ENCODE measurements at places on chromosomes 2 and 18. TPM values are rescaled to one million over a fixed set of nuclear protein-coding genes. Genes with fewer than 3 reads are reported as not detected.
A peak's percentile ranks its signal among the peaks of the same experiment; 100 is the strongest.

DNA sequence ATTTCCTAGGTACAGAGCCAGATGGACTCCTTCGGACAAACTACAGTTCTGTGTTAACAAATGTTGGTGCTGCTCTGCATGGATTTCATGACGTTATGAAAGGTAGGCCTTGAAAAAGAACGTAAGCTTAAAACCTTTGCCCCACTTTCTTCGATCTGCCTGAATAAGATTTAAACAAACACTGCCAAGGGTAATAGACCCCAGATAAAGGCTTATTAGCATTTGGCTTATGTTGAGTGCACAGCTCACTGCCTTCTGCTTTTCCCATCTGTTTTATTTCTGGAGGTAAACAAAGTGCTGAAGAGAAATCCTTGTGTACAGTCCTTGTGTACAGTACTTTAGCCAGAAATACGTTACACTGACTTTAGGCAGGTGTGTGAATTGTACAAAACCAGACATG, 50.0 kb upstream of the STON1 start:
- no peak overlapping the region for H3K4me3 ChIP-seq
- no peaks in the 10 kb centered on the region for H3K27me3 ChIP-seq
- H3K36me3 ChIP-seq: no peaks in the 10 kb centered on the region
- no peak for DNase-seq

Gene RAB12
- 55.0 TPM for total RNA-seq

GRCh38 chr2:215145611-215146010, 7.2 kb upstream of the ABCA12 start:
- H3K4me1 ChIP-seq: no peaks in the 10 kb centered on the region
- no peaks in the 10 kb centered on the region for H3K27me3 ChIP-seq
- H3K27ac ChIP-seq: no peak overlapping the region
- no peak overlapping the region for H3K4me3 ChIP-seq

- no peak for DNase-seq
- no peaks in the 10 kb centered on the region for H3K4me1 ChIP-seq
- H3K36me3 ChIP-seq: no peaks in the 10 kb centered on the region
- H3K27ac ChIP-seq: no peak overlapping the region
- no peak overlapping the region for H3K4me3 ChIP-seq
Observed at GRCh38 chr2:121212661-121213325, 72.2 kb downstream of the TFCP2L1 start.

Gene PDE1A
- 5.6 TPM for total RNA-seq

Gene GEN1
- total RNA-seq: 12.7 TPM

DNA sequence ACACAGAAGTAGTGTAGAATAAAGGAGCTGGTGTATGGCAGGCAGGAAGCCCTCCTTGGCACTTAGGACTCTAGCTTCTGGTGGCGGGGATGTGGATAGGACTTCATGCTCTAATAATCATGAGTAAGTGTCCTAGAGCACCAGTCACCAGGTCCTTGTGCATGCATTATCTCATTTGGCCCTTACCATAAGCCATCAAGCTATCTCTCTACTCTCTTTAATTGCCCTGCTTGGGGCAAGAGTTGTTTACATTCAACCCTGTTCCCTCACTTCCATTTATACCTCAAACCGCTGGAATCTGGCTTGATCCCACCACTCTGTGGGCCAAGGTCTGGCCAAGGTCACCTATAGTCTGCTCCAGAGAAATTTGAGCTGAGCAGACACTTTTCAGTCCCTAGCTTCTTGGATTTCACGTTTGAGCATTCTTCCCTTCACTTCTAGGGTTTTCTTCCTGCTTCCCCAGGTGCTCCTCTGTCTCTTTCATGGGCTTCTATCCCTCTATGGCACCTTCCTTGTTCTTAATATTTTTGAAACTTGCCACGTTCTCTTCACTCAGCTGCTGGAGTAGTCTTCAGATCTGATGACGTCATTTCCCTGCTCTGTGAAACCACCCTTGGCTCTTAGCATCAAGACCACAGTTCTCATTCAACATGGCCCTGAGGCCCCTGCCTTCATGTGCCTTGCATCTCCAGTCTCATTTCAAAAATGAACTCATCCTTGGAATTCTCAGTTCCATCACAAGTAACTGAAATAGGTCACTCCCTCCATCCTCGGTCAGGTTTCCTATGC, 94.9 kb upstream of the GATA6 start:
- no peak overlapping the region for H3K27ac ChIP-seq
- DNase-seq: no peak
- H3K4me1 ChIP-seq: no peaks in the 10 kb centered on the region
- H3K36me3 ChIP-seq: no peaks in the 10 kb centered on the region

- H3K27me3 ChIP-seq: no peaks in the 10 kb centered on the region
- DNase-seq: peak; percentile 55
- H3K4me1 ChIP-seq: no peaks in the 10 kb centered on the region
- H3K27ac ChIP-seq: peak overlapping the region; percentile 68
Observed at GRCh38 chr2:217652761-217653639, 349.8 kb downstream of the TNS1 start.

Gene UXS1
- 17.9 TPM for total RNA-seq

Gene UPP2
- 0.16 TPM for total RNA-seq

- DNase-seq: no peak
- H3K4me1 ChIP-seq: no peaks in the 10 kb centered on the region
- peak overlapping the region; percentile 75 for H3K27ac ChIP-seq
- H3K27me3 ChIP-seq: no peaks in the 10 kb centered on the region
- H3K36me3 ChIP-seq: no peaks in the 10 kb centered on the region
Observed at GRCh38 chr18:58362027-58362575, 266.8 kb downstream of the ALPK2 start.

- H3K4me3 ChIP-seq: no peak overlapping the region
- H3K27me3 ChIP-seq: no peaks in the 10 kb centered on the region
- H3K4me1 ChIP-seq: no peaks in the 10 kb centered on the region
- no peak for DNase-seq
- no peak overlapping the region for H3K27ac ChIP-seq
- H3K36me3 ChIP-seq: no peaks in the 10 kb centered on the region
Observed at GRCh38 chr2:144546933-144547332, 27.0 kb upstream of the ZEB2 start.

DNA sequence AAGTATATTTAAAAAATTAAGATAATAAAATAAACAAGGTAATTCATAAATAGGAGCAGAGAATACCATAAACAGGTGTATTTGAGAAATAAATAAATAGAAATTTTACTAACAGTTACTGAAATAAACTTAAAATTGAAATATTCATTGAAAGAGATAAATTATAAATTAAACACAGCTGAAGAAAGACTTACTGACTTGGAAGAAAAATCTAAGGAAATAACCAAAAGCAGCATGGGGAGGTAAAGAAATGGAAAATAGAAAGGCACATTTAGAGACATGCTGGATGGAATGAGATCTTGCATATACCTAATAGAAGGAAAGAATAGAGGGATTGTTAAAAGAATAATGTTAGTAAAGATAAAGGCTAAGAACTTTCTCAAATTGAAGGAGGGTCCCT, 96.3 kb downstream of the SOX11 start:
- no peaks in the 10 kb centered on the region for H3K4me1 ChIP-seq
- no peak overlapping the region for H3K4me3 ChIP-seq
- no peaks in the 10 kb centered on the region for H3K36me3 ChIP-seq
- DNase-seq: no peak
- no peaks in the 10 kb centered on the region for H3K27me3 ChIP-seq

DNA sequence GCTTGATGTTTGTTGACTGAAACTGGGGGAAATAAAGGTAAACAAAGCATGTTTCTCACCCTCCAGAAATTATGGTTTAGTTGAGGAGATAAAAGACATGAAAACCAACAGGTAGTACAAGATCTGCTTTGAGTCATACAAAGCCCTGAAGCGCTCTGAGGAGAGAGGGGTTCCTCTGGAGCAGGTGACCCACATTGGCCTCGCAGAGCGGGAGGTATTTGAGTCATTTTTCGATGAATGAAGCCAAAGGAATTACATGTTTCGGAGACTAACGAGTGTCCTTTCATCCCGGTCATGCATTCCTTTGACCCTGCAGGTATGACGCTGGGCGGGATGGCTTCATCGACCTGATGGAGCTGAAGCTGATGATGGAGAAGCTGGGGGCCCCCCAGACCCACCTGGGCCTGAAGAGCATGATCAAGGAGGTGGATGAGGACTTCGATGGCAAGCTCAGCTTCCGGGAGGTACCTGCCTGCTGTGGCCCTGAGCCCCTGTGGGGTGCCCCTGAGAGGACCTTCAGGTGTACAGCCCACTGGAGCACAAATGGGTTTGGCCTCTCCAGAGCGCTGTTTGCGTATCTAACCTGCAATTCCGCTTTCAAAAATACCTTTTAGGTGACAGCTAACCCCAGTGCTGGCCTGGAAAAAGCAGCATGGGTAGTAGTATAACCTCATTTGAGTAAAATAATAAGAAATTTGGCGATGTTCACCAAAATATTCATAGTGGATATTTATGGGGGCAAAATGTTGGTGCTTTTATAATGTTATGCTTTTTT, 29.3 kb downstream of the EFHD1 start:
- no peaks in the 10 kb centered on the region for H3K27me3 ChIP-seq
- H3K4me3 ChIP-seq: no peak overlapping the region
- no peaks in the 10 kb centered on the region for H3K36me3 ChIP-seq
- DNase-seq: no peak
- H3K4me1 ChIP-seq: no peaks in the 10 kb centered on the region

Gene SLC4A3
- total RNA-seq: 2.1 TPM

DNA sequence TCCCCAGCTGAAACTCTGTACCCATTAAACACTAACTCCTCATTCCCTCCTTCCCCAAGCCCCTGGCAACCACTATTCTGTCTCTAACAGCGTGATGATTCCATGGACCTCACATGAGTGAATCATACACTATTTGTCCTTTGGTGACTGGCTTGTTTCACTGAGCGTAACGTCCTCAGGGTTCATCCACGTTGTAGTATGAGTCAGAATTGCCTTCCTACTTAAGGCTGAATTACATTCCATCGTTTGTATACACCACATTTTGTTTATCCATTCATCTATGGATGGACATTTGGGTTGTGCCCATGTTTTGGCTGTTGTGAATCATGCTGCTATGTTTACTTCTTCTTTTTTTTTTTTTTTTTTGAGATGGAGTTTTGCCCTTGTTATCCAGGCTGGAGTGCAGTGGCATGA, 19.6 kb upstream of the CABLES1 start:
- H3K4me1 ChIP-seq: peaks cover 9% of the 10 kb centered on the region
- DNase-seq: peak; percentile 43
- H3K36me3 ChIP-seq: no peaks in the 10 kb centered on the region
- no peaks in the 10 kb centered on the region for H3K27me3 ChIP-seq
- no peak overlapping the region for H3K4me3 ChIP-seq

DNA sequence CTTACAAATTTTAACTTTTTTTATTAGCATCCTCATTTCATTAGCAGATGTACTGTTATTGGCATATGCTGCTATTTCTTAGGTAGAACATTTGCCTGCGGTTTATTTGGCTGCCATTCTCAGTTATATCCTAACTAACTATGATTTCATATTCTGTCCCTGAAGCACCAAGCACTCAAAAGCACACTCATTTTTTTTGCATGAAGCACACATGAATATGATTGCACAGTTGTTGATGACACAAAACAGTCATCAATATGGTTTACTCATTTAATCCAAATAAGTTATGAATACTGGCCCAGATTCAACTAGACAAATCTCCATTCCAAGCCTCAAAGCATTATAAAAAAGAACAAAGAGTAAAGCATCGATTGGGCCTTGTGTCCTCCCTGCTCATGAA, 129.4 kb upstream of the CNTNAP5 start:
- no peak overlapping the region for H3K4me3 ChIP-seq
- H3K27me3 ChIP-seq: no peaks in the 10 kb centered on the region
- H3K4me1 ChIP-seq: no peaks in the 10 kb centered on the region
- no peaks in the 10 kb centered on the region for H3K36me3 ChIP-seq
- H3K27ac ChIP-seq: no peak overlapping the region

- no peak overlapping the region for H3K27ac ChIP-seq
- H3K4me1 ChIP-seq: no peaks in the 10 kb centered on the region
- H3K4me3 ChIP-seq: no peak overlapping the region
Observed at GRCh38 chr2:108806371-108807113, 20.0 kb downstream of the CCDC138 start.

- H3K27me3 ChIP-seq: no peaks in the 10 kb centered on the region
- no peaks in the 10 kb centered on the region for H3K4me1 ChIP-seq
- no peaks in the 10 kb centered on the region for H3K36me3 ChIP-seq
Observed at GRCh38 chr2:127614731-127615130, 31.2 kb upstream of the GPR17 start.

Gene SPIRE1
- total RNA-seq: 24.3 TPM

DNA sequence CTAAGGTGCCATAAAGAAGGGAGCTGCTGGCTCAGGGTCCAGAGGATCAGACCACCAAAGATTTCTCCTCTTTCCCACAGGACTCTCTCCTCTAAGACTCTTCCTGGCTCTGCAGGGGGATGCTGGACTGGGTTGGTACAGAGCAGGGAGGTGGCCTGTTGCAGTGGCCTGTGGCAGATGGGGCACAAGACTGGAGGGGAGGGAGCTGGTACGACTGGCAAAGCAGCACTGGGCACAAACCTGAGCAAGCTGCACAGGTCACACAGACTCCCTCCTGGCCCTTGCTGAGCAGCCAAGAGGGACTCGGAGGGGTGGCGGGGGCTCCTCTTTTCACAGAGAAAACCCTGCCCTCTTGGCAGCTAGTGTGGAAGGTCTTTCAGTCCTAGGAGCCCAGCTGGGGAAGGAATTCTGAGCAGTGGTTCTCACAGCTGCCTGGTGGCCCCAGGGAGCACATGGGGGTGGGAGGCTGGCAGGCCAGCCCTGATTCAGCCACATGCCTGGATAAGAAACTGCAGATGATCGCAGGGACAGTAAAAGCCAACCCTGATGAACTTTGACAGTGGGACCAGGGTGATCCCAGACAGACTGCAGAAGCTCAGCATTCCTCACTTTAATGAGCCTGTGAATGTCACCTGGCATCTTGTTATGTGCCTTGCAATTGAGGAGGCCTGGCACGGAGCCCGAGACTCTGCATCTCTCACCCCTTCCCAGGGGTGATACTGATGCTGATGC, 32.5 kb upstream of the ACAA2 start:
- no peak overlapping the region for H3K27ac ChIP-seq
- H3K4me3 ChIP-seq: no peak overlapping the region
- DNase-seq: no peak
- no peaks in the 10 kb centered on the region for H3K27me3 ChIP-seq
- H3K36me3 ChIP-seq: no peaks in the 10 kb centered on the region
- no peaks in the 10 kb centered on the region for H3K4me1 ChIP-seq

GRCh38 chr2:95316466-95317122, 19.4 kb downstream of the KCNIP3 start:
- H3K4me1 ChIP-seq: peaks cover 23% of the 10 kb centered on the region
- no peaks in the 10 kb centered on the region for H3K36me3 ChIP-seq
- DNase-seq: no peak
- no peaks in the 10 kb centered on the region for H3K27me3 ChIP-seq
- H3K27ac ChIP-seq: no peak overlapping the region

GRCh38 chr2:84152462-84152861, 306.6 kb downstream of the SUCLG1 start:
- no peaks in the 10 kb centered on the region for H3K4me1 ChIP-seq
- H3K27ac ChIP-seq: no peak overlapping the region

Gene TMEM178A
- 9.4 TPM for total RNA-seq

DNA sequence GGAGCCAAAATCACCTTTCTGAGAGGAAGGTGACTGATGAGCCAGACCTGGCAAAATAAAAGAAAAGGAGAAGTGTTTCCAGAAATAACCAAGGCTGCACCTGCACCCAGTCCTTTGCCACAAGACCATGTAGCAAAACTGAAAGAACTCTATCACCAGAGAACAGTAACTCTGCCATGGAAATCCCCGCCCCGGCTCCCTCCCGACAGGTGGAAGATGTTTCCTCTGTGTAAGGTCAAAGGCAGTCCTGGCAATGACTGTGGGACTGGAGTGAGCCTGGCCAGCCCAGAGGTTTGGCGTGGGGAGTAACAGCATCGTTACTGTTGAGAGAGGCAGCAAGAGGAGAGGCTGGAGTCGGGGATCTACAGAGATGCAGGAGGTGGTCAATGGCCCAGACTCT, 42.3 kb downstream of the SPRED2 start:
- H3K36me3 ChIP-seq: no peaks in the 10 kb centered on the region
- no peaks in the 10 kb centered on the region for H3K27me3 ChIP-seq
- no peak overlapping the region for H3K4me3 ChIP-seq
- H3K4me1 ChIP-seq: peaks cover 3% of the 10 kb centered on the region
- H3K27ac ChIP-seq: peak overlapping the region; percentile 31
